ENCODE measurements at places on chromosomes 7 and 10.
A peak's percentile ranks its signal among the peaks of the same experiment; 100 is the strongest.

- DNase-seq: no peak
These were observed 2.4 kb downstream of the CYP51A1 start for GRCh38 chr7:92131764-92132330.

DNA sequence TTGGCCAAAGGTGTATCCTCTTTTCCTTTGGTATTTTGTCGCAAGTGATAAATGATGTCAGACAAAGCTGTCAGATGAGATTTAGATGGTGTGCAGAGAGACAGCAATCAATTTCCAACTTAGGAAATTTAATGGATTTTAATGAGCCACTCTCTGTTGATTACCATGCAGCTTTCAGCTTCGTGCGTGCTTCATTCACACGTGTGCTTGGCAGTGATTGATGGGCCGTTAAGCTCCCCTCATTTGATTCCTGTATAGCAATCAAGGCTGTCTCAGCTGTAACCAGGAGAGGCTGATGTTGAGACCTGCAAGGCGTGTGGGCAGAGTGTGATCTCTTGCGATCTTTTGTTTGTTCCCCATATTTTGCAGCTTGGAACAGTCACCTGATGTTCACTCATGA is 439.6 kb downstream of the CALN1 start:
- DNase-seq: no peak

DNA sequence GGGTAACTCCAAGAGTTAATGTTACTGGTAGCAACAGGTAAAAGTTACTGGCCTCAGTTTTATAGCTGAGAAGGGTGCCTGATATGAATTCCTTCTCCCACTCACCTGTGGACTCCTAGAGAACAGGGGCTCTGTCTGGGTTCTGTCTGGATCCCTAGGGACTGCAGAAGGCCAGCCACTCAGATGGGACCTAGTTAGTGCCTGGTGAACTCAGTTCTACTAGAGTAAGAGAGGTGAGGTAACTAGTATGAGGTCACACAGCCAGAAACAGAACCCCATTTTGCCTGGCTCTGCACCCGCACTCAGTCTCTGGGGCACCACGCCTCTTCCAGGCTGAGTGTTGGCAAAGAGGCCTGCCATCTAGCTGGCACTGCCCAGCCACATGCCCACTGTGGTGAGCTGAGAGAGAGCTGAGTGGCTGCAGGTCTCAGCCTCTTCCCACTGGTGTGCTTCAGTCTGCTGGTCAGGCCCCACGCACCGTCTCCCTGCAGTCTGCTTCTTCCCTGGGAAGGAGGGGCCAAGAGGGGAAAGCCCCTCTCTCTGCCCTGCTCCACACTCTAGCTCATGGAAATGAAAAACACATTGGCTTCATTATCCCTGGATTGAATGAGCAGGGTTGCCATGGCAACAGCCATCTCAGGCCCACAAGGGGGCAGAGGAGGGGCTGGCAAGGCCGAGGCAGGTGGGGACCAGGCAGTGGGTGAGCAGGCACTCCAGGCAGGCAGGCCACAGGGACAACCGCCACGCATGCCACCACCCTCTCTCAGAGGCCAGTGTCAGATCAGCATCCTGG is 110.6 kb downstream of the ZMIZ1 start:
- DNase-seq: no peak

DNA sequence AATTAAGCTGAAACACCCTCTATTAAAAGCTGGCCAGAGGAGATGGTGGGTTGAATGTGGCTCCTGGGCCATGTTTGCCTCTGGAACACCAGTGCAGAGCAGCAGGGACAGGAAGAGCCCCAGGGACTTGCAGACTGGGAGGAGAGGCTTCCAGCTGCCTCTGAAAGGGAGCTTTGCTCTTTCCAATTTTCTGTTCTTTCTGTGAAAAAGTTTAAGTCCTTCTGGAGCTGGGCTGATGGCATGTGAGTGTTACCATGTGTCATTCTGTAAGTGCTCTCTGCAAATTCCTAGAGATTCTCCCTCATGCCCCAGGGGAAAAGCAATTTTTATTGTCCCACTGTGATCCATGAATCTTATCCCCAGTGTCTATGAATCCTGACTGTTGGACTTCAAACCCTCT is 112.8 kb upstream of the LANCL2 start:
- no peak for DNase-seq

GRCh38 chr7:151086802-151087244 is 548 bp downstream of the AGAP3 start:
- DNase-seq: no peak

GRCh38 chr10:48555310-48556042 is 49.4 kb downstream of the ARHGAP22 start:
- DNase-seq: no peak

DNA sequence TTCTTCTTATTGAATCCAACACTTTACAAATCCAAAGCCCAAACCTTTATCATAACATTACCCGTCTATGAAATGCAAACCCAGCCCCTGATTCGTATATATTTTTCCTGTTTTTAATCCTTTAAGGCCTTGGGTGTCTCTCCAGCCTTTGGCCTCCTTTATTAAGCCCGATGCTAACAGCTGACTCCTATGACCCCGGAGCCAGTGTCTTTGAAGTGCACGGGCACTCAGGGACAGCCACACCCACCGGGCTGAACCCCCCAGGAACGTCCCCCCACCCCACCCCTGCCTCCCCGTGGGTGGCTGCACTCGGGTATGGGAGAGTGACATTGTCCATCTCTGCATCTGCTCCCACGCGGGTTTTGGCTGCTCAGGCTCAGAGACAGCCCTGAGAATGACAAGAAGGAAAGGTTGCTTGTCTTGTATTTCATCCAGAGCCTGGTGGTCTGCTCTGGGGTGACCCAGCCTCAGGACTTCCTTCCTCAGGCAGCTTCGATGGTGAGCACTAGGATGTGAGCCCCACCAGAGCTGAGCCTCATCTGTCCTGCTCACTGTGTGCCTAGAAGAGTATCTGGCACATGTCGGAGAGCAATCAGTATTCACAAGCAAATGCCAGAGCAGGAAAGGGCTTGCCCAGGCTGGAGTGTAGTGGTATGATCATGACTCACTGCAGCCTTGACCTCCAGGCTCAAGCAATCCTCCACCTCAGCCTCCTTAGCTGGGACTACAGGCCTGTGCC is 210.4 kb downstream of the SKIDA1 start:
- peak; percentile 74 for DNase-seq

GRCh38 chr10:6465854-6466601 is 114.0 kb downstream of the PRKCQ start:
- DNase-seq: no peak

Data from amniotic epithelial cell (primary cell).